Neural progenitor cell (in vitro differentiated cells): ENCODE measurements at places on chromosomes 12 and 14.

DNA sequence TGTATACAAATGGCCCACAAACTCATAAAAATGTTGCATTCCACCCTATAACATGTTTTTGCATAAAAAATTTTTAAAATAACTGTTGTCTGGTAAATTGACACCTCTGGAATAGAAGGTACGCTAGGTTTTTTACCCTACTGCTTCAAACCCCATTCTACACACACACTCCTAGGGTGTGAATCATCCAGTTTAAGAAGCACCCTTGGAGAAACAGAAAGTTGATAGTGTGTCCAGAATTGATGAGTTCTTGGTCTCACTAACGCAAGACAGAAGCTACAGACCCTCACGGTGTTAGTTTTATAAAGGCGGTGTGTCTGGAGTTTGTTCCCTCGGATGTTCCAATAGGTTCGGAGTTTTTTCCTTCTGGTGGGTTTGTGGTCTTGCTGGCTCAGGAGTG, 158.5 kb downstream of the KLRB1 start:
- DNase-seq = no peak
- peaks cover 3% of the 10 kb centered on the region for H3K4me1 ChIP-seq
- H3K36me3 ChIP-seq = no peaks in the 10 kb centered on the region
- no peaks in the 10 kb centered on the region for H3K27me3 ChIP-seq
- H3K4me3 ChIP-seq = peak overlapping the region; percentile 52
- no peak overlapping the region for H3K27ac ChIP-seq

- no peaks in the 10 kb centered on the region for H3K4me1 ChIP-seq
- no peak overlapping the region for H3K4me3 ChIP-seq
- H3K36me3 ChIP-seq = no peaks in the 10 kb centered on the region
- H3K27me3 ChIP-seq = no peaks in the 10 kb centered on the region
- no peak for DNase-seq
- H3K27ac ChIP-seq = no peak overlapping the region
These were observed 312.0 kb downstream of the KCNC2 start for GRCh38 chr12:74897425-74898211.

GRCh38 chr12:69328426-69328825, 19.8 kb upstream of the LYZ start:
- no peak overlapping the region for H3K27ac ChIP-seq
- peaks cover 25% of the 10 kb centered on the region for H3K4me1 ChIP-seq
- H3K27me3 ChIP-seq = peaks cover 16% of the 10 kb centered on the region
- H3K36me3 ChIP-seq = no peaks in the 10 kb centered on the region
- DNase-seq = no peak
- no peak overlapping the region for H3K4me3 ChIP-seq

- peak; percentile 78 for DNase-seq
- peak overlapping the region; percentile 73 for H3K4me3 ChIP-seq
- H3K27me3 ChIP-seq = no peaks in the 10 kb centered on the region
- H3K36me3 ChIP-seq = no peaks in the 10 kb centered on the region
- H3K27ac ChIP-seq = no peak overlapping the region
- peaks cover 3% of the 10 kb centered on the region for H3K4me1 ChIP-seq
These were observed 5.1 kb upstream of the PSMA3 start for GRCh38 chr14:58239244-58240195.
